ENCODE measurements at places on chromosomes 2 and 18.

GRCh38 chr2:120748310-120748709, 12.6 kb downstream of the GLI2 start:
- no peaks in the 10 kb centered on the region for H3K4me1 ChIP-seq
- DNase-seq = no peak
- H3K27me3 ChIP-seq = peaks cover 13% of the 10 kb centered on the region

GRCh38 chr2:217703102-217703501, 299.7 kb downstream of the TNS1 start:
- H3K4me3 ChIP-seq = no peak overlapping the region
- H3K27ac ChIP-seq = no peak overlapping the region
- peaks cover 10% of the 10 kb centered on the region for H3K4me1 ChIP-seq
- no peaks in the 10 kb centered on the region for H3K36me3 ChIP-seq
- no peak for DNase-seq

- H3K27me3 ChIP-seq = no peaks in the 10 kb centered on the region
- DNase-seq = no peak
- no peak overlapping the region for H3K27ac ChIP-seq
- H3K36me3 ChIP-seq = no peaks in the 10 kb centered on the region
- H3K4me1 ChIP-seq = no peaks in the 10 kb centered on the region
Observed at GRCh38 chr2:143572421-143572820, 443.2 kb downstream of the ARHGAP15 start.

GRCh38 chr18:64118406-64118805, 30.5 kb downstream of the LINC00305 start:
- no peak overlapping the region for H3K4me3 ChIP-seq
- H3K4me1 ChIP-seq = no peaks in the 10 kb centered on the region
- no peak overlapping the region for H3K27ac ChIP-seq
- no peak for DNase-seq
- H3K27me3 ChIP-seq = no peaks in the 10 kb centered on the region

DNA sequence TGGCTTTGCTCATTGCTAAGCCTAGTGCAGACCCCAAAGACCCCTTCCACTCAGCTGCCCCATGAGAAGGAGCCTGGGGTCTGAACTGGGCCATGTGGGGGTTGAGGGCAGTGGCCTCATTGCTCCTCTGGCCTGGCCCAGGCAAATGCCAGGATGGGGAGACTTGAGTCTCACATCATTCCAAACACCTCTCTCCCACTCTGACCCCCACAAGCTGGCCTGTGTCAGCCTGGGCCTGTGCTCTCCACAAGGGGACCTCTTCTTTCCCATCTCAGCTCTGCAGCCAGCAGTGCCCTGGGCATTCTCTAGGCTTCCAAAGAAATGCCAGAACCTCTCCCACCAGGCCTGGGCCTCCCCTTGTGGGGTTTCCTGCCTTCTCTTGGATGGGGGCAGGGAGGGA, 45.8 kb upstream of the OTOF start:
- no peaks in the 10 kb centered on the region for H3K36me3 ChIP-seq
- peaks cover 3% of the 10 kb centered on the region for H3K27me3 ChIP-seq
- H3K27ac ChIP-seq = no peak overlapping the region
- H3K4me3 ChIP-seq = no peak overlapping the region

DNA sequence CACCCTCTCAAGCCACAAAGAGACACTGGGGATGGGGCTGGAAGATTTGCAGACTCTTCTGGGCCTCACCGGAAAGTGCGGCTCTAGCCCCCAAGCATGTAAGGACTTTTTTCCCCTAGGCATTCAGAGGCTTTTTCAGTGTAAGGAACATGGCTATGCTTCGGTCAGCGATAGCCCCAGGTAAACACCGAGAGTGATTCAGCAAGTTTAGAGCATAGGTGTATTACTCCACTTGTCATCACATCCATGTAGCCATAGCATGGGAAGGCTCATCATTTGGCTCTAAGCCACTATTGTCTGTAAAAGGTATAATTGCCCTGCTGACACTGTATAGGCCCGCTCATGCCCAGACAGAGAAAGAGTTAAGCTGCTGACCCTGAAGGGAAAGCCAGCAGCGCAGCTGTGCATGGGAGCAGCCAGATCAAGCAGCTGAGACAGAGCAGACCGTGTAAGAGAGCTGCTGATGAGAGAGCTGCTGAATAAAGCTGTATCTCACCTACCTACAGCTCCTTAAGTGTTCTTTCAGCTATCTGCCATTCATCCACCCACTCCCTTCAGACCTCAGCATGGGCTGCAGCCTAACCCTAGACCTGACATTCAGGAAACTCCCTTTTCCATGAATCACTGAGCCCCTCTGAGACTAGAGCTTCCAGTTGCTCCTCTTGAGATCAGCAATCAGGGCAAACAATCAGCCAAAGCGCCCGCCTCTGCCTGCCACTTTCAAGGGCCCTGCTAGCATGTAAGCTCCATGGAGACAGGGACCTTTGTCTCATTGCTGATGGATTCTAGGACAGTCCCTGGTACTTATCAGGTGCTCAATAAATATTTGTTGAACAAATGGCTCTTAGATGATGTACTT, 25.5 kb downstream of the LGALSL start:
- H3K36me3 ChIP-seq = no peaks in the 10 kb centered on the region
- H3K27ac ChIP-seq = no peak overlapping the region

DNA sequence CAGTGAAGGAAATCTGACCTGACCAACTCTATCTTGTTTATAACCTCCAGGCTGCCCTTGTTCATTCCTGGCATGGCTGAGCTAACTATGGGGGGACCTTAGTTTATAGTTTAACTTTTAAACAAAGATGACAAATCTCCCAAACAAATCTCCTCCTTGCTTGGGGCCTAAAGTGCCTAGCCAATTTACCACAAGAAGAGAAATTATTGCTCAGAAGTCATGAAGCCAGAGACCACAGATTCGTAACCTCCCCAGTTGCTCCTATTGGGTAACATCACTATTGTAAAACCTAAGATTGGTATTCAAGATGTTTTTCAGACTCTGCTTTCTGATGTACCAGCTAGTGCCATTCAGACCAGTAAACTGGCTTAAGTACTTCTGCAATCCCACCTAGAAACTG, 649.4 kb upstream of the SLC8A1 start:
- H3K4me1 ChIP-seq = no peaks in the 10 kb centered on the region
- no peak overlapping the region for H3K27ac ChIP-seq
- DNase-seq = no peak
- no peaks in the 10 kb centered on the region for H3K27me3 ChIP-seq

Data from psoas muscle (tissue), 8 donors.